H7 (cell line): ENCODE measurements at places on chromosomes 1 and 21. TPM values are rescaled to one million over a fixed set of nuclear protein-coding genes. Genes with fewer than 3 reads are reported as not detected.

Gene HSD3B2
- 0.07 TPM in 2 replicates for total RNA-seq

Gene KRTAP12-2
- not detected in 2 replicates for total RNA-seq

Gene SLC16A4
- 0.41 and 0.42 TPM in 2 replicates for total RNA-seq

Gene PGBD5
- total RNA-seq: 29.8 and 34.7 TPM in 2 replicates

Gene ACOT11
- 5.0 and 5.4 TPM in 2 replicates for total RNA-seq

Gene DFFB
- total RNA-seq: 12.1 and 14.1 TPM in 2 replicates

Gene OR2L13
- not detected in 2 replicates for total RNA-seq

Gene SLC6A17
- total RNA-seq: 0.17 and 0.22 TPM in 2 replicates

Gene TMCC2
- 13.6 and 19.3 TPM in 2 replicates for total RNA-seq

Gene GBP6
- total RNA-seq: not detected in 2 replicates

Gene PDZK1
- 1.3 and 4.1 TPM in 2 replicates for total RNA-seq

Gene POLR3C
- total RNA-seq: 44.3 and 45.1 TPM in 2 replicates

Gene C1QC
- total RNA-seq: not detected in 2 replicates
